NCI-H2029 treated with DMSO at 0.1 percent for 48 hours (cell line): ENCODE measurements at places on chromosomes 2 and 18.
A peak's percentile ranks its signal among the peaks of the same experiment; 100 is the strongest.

- DNase-seq: no peak
These were observed 1.8 kb downstream of the GYPC start for GRCh38 chr2:126657636-126658318.

GRCh38 chr18:53795610-53796009 lies 428.9 kb downstream of the MBD2 start:
- DNase-seq: no peak

DNA sequence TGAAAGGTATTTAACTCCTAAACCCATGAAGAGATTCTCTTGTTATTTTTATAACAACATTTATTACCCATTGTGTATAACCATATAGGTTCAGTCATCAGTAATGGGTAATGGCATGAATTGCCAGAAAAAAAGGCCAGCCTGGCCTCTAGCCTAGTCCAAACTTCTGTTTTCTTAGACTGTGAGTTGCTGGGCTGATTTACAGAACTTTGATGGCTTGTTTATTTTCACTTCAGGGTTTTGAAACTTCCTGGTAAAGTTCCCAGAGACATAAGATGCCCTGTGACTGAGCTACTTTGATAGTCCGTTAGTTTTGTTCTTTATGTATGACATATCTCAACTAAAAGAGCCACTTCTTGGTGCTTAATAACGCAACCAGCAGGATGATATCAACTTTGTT lies 164.8 kb downstream of the METTL4 start:
- no peak for DNase-seq

DNA sequence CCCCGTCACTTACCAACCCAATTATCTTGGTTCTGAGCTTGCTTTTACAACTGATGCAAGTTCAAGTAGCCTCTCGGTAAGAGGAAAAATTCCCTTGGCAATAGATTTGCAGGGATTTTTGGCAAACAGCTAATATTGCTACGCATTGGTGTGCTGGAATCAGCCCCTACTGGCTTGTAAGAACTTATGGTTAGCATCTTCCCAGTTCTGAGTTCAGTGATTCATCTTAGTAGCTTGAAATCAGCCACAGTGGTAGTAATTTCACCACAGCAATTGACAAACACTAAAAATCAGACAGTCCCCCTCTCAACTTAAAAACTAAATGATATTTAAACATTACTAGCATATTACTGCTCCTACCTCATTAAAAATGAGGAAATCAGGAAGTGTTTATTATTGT lies 5.9 kb upstream of the RAX start:
- no peak for DNase-seq

GRCh38 chr2:43219383-43220228 lies 6.8 kb downstream of the ZFP36L2 start:
- DNase-seq: peak; percentile 48

DNA sequence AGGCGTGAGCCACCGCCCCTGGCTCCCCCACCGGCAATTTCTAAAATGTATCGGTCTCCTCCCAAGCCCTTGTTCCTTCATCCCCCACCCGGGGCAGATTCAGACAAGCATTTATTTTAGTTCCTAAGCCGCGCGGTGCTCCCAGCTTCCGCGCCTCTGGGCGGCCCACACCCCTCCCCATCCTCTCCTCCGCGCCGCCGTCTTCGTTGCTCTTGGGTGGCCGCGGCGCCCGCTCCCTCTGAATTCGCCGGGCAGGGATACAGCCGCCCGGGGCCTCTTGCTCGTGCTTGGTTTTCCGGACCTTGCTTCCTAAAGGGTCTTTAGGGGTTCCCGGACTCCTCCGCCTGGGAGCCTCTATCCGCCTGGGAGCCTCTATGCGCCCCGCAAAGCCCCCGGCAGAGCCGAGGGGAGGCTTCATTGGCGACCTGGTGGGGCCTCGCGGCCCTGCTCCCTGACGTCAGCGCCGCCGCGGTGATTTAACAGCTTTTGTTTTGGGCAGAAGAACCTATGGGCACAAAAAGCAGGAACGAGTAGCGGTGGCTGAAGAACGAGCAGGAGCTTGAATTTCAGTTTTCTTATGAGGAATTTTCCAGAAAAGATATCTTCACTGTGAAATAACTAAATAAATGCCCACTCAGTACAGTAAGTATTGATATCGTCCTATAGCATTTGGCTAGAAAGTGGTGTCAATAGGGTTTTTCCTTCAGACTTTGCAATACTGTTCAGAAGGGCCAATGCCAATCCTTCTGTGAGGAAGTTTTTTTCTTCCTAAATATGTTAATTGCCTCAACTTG lies 37.3 kb downstream of the PRKRA start:
- peak; percentile 71 for DNase-seq
